Left cardiac atrium (tissue), 4 donors: ENCODE measurements at places on chromosomes 12 and 14.

GRCh38 chr14:41397926-41398325, 208.8 kb upstream of the LRFN5 start:
- no peak for DNase-seq

DNA sequence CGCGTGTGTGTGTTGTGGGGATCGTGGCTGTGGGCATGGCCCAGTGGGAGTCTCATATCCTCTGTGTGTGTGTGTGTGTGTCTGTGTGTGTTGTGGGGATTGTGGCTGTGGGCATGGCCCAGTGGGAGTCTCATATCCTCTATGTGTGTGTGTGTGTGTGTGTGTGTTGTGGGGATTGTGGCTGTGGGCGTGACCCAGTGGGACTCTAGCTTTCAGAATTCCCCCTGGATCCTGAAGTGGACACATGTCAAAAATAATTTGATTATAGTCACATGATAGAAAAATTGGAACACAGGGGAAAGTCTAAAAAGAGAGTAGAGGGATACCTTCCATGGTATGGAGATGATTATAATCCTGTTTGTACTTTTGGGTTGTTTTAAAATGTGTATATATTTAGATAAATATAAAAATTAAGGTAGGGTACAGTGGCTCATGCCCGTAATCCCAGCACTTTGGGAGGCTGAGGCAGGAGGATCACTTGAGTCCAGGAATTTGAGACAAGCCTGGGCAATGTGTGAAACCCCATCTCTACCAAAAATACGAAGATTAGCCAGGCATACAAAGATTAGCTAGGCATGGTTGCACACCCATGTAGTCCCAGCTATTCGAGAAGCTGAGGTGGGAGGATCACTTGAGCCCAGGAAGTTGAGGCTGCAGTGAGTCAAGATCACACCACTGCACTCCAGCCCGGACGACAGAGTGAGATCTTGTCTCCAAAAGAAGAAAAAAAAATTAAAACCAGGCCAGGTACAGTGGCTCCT, 11.0 kb downstream of the PAPLN start:
- DNase-seq = no peak

- DNase-seq = no peak
These were observed 34.3 kb upstream of the NCOR2 start for GRCh38 chr12:124601706-124602105.

- DNase-seq = peak; percentile 19
These were observed 21.5 kb upstream of the KIF26A start for GRCh38 chr14:104116756-104117340.

GRCh38 chr12:95997911-95998510, 1.9 kb upstream of the HAL start:
- no peak for DNase-seq

DNA sequence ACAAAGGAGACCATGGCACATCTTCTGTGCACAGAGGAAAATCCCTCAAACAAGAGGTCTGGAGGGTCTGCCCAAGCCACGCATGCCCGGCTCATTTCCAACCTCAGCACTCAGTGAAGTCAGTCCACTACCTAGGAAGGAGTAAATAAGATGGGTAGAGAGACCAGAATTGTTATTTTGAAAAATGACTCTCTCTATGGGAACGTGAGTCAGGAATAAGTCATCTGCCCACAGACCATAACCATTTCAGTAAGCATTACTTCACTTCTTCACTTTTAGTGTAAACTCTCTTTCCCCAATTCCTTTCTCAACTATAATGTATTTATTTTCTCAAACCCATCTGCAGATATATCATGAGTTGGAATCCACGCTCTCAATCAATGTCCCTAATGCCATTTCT, 1039.9 kb upstream of the USP15 start:
- no peak for DNase-seq

GRCh38 chr14:38248321-38249028, 7.4 kb downstream of the CLEC14A start:
- no peak for DNase-seq
